ENCODE measurements at places on chromosomes 4 and X. TPM values are rescaled to one million over a fixed set of nuclear protein-coding genes. Genes with fewer than 3 reads are reported as not detected.

DNA sequence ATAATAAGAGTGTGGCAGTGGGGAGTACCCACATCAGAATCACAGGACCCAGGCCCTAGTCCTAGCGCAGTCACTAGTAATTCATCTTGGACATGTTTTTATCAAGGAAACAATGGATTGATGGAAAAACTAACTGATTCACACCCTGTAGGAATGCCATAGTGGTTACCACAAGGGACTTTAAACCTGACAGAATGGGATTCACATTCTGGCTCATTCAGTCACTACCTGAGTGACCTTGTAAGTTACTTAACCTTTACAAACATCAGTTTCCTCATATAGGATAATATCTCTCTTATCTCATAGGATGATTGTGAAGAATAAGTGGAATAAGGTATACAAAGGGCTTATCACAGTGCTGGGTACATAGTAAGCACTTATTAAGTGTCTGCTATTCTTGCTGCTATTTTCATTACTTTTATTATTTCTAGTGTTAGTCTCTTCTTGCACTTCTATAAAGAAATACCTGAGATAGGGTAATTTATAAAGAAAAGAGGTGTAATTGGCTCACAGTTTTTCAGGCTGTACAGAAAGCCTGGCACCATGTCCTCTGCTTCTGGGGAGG, 247.5 kb upstream of the KLF3 start:
- no peaks in the 10 kb centered on the region for H3K27me3 ChIP-seq
- DNase-seq: no peak
- H3K27ac ChIP-seq: no peak overlapping the region
- peaks cover 19% of the 10 kb centered on the region for H3K4me1 ChIP-seq

- no peak overlapping the region for H3K27ac ChIP-seq
- no peak for DNase-seq
- no peak overlapping the region for H3K4me3 ChIP-seq
- no peaks in the 10 kb centered on the region for H3K4me1 ChIP-seq
Measured at GRCh38 chrX:144901521-144901920, 345.8 kb upstream of the SPANXN1 start.

- H3K4me1 ChIP-seq: peaks cover 13% of the 10 kb centered on the region
- peaks cover 2% of the 10 kb centered on the region for H3K27me3 ChIP-seq
- no peak for DNase-seq
- H3K36me3 ChIP-seq: no peaks in the 10 kb centered on the region
- H3K27ac ChIP-seq: no peak overlapping the region
- H3K4me3 ChIP-seq: no peak overlapping the region
Measured at GRCh38 chrX:24264383-24264782, 49.5 kb downstream of the SUPT20HL2 start.

Gene RAB33A
- 28.8 TPM for total RNA-seq

Gene SSX4B
- not detected for total RNA-seq

- H3K27ac ChIP-seq: no peak overlapping the region
- no peaks in the 10 kb centered on the region for H3K36me3 ChIP-seq
- H3K4me1 ChIP-seq: no peaks in the 10 kb centered on the region
- no peak overlapping the region for H3K4me3 ChIP-seq
- DNase-seq: no peak
Measured at GRCh38 chr4:151768835-151769234, 8.0 kb upstream of the GATB start.

GRCh38 chr4:138406876-138407275, 164.7 kb upstream of the SLC7A11 start:
- H3K4me1 ChIP-seq: no peaks in the 10 kb centered on the region
- H3K27me3 ChIP-seq: no peaks in the 10 kb centered on the region
- DNase-seq: no peak
- no peak overlapping the region for H3K27ac ChIP-seq

DNA sequence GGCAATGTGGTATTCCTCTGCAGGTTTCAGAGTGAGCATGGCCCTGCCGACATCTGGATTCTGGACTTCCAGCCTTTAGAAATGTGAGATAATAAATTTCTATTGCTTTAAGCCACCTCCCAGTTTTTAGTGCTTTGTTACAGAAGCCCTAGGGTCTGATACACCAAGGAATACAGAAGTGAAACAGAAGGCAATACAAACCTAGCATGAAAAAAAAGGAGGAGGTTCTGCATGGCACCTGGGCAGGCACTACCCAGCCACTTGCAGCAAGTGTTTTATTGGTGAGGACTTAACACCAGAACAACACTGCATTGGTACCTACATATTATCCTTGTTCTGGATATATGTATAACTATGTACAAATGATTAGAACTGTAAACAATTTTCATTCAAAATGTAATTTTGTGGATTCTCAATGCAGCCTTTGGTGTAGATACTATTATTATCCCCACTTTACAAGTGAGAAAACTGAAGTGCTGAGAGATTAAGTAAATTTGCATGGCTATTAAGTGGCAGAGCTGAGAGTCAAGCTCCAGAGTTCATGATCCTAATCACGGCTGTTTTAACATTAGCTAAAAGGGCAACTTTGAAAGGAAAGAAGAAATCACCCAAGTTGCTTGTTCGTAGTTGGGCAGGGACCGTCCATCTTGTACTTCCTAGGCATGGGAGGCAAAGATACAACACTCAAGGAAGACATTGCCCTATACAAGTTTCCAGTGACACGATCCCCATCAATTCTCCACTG, 71.8 kb downstream of the IL21 start:
- no peak for DNase-seq
- no peaks in the 10 kb centered on the region for H3K27me3 ChIP-seq
- H3K36me3 ChIP-seq: peaks cover under 1% of the 10 kb centered on the region

Gene XAGE3
- total RNA-seq: not detected

Gene TLR10
- total RNA-seq: 0.11 TPM

- no peaks in the 10 kb centered on the region for H3K36me3 ChIP-seq
- no peak overlapping the region for H3K4me3 ChIP-seq
- no peaks in the 10 kb centered on the region for H3K27me3 ChIP-seq
- no peak overlapping the region for H3K27ac ChIP-seq
- H3K4me1 ChIP-seq: no peaks in the 10 kb centered on the region
- DNase-seq: no peak
Measured at GRCh38 chr4:48203819-48204218, 65.8 kb downstream of the TEC start.

GRCh38 chr4:134812611-134813010, 611.0 kb upstream of the PABPC4L start:
- no peaks in the 10 kb centered on the region for H3K4me1 ChIP-seq
- DNase-seq: no peak
- H3K4me3 ChIP-seq: no peak overlapping the region

- peaks cover 6% of the 10 kb centered on the region for H3K4me1 ChIP-seq
- H3K27ac ChIP-seq: no peak overlapping the region
- H3K27me3 ChIP-seq: no peaks in the 10 kb centered on the region
- no peaks in the 10 kb centered on the region for H3K36me3 ChIP-seq
Measured at GRCh38 chrX:39830414-39830813, 267.3 kb downstream of the BCOR start.

- no peaks in the 10 kb centered on the region for H3K4me1 ChIP-seq
- no peak overlapping the region for H3K4me3 ChIP-seq
- no peak for DNase-seq
- H3K36me3 ChIP-seq: no peaks in the 10 kb centered on the region
- H3K27me3 ChIP-seq: peaks cover 1% of the 10 kb centered on the region
Measured at GRCh38 chr4:6430927-6431326, 41.5 kb downstream of the PPP2R2C start.

GRCh38 chr4:8262637-8263322, 6.8 kb upstream of the HTRA3 start:
- no peak for DNase-seq
- H3K4me3 ChIP-seq: no peak overlapping the region
- no peaks in the 10 kb centered on the region for H3K27me3 ChIP-seq
- no peaks in the 10 kb centered on the region for H3K4me1 ChIP-seq
- no peaks in the 10 kb centered on the region for H3K36me3 ChIP-seq
- H3K27ac ChIP-seq: no peak overlapping the region

Gene RAB40AL
- total RNA-seq: not detected

GRCh38 chrX:23811656-23812055, 28.7 kb downstream of the SAT1 start:
- H3K4me1 ChIP-seq: peaks cover 5% of the 10 kb centered on the region
- no peaks in the 10 kb centered on the region for H3K36me3 ChIP-seq
- no peak overlapping the region for H3K4me3 ChIP-seq
- DNase-seq: no peak

Gene NAA11
- not detected for total RNA-seq

Gene MAGEB6
- not detected for total RNA-seq
